ENCODE measurements at places on chromosomes 2 and 18.

DNA sequence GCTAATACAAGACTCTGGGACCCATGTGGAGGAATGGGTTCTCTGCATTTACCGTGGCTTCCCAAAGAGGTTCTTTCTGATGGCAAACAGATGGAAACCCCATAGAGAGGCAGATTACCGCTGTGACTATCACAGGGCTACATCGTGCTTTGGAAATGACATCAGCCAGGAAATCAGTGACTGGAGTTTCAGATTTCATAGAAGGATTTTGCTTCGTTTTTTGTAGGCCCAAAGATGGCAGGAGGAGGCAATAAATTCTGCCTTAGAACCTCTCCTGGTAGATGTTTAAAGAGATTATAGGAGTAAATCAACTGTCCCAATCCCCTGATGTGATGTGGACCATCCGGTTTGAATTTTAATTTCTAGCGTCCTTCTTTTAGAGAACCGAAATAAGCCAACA, 214.1 kb downstream of the AGPS start:
- no peak for DNase-seq

- DNase-seq = no peak
Observed at GRCh38 chr2:151844211-151844896, 16.1 kb upstream of the ARL5A start.

DNA sequence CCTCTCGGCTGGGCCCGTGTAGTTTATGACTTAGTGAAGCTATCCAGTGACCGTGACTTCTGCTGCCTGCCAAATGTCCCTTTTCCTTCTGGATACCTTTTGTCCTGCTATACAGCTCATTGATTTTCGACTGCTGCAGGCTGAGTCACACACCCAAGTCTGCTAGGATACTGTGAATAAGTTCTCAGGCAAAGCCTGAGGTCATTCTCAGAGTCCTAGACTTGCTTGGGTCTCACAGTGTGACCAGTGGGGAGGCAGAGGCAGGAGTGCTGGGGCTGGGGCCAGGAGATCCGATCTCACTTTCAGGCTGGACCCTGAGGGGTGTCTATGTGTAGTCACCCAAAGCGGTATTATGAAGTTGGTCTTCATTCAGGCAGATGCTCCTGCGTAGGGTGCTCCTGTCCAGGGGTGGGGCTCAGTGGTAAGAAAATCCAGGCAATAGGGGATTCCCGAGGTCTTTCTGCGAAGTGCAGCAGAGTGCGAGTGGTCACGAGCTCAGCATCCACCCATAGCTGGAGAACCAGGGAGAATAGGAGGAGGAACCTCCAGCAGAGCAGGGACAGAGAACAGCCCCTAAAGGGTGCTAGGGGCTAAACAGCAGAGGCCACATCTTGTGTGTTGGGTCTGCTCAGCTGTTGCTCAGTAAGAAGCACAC, 268.6 kb upstream of the NCKAP5 start:
- DNase-seq = no peak

GRCh38 chr2:17476830-17477229, 41.4 kb downstream of the RAD51AP2 start:
- no peak for DNase-seq

- DNase-seq = no peak
Observed at GRCh38 chr18:67486534-67486933, 30.0 kb downstream of the DSEL start.
